ENCODE measurements at places on chromosomes 5 and 9. TPM values are rescaled to one million over a fixed set of nuclear protein-coding genes. Genes with fewer than 3 reads are reported as not detected.

Gene PDZD2
- total RNA-seq: not detected

GRCh38 chr5:37831821-37832534 lies 7.9 kb downstream of the GDNF start:
- peaks cover 6% of the 10 kb centered on the region for H3K4me1 ChIP-seq
- H3K27ac ChIP-seq: no peak overlapping the region
- DNase-seq: peak; percentile 84
- no peak overlapping the region for H3K4me3 ChIP-seq

DNA sequence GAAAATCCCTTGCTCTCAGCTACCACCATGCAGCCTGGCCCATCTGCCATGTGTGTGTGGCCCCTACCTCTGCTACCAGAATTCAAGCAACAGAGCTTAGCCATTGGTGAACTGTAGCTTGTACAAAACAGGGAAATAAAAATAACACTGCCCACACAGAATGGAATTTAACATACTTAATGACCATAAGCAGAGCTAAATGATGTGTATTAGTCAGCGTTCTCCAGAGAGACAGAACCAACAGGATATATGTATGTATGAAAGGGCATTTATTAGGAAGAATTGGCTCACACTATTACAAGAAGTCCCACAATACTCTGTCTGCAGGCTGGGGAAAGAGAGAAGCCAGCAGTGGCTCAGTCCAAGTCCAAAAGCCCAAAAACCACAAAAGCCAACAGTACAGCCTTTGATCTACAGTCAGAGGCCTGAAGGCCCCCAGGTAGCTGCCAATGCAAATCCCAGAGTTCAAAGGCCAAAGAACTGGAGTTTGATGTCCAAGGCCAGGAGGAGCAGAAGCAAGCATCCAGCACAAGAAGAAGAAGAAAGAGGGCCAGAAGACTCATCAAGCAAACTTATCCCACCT lies 318.8 kb downstream of the DNAH5 start:
- H3K36me3 ChIP-seq: no peaks in the 10 kb centered on the region
- DNase-seq: peak; percentile 20
- H3K4me3 ChIP-seq: no peak overlapping the region
- H3K27me3 ChIP-seq: peaks cover 4% of the 10 kb centered on the region
- no peaks in the 10 kb centered on the region for H3K4me1 ChIP-seq
- H3K27ac ChIP-seq: no peak overlapping the region

DNA sequence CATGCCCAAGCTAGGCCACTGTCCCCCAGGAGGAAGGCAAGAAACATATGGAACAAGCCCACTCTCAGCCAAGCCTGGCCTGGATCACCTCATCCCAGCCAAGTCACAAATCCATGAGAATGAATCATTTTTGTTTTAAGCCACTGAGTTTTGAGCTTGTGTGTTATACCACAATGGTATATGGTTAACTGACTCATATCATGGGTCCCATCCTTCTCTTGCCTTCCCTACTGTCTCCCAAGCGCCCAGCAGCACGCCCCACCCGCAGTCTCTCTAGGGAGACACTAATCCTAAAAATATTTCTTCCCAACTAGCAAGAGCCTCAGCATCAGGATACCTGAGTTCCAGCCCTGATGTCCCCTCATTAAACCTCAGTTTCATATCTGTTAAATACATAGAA lies 248.1 kb downstream of the CDK5RAP2 start:
- no peaks in the 10 kb centered on the region for H3K36me3 ChIP-seq
- no peak overlapping the region for H3K4me3 ChIP-seq
- no peaks in the 10 kb centered on the region for H3K4me1 ChIP-seq
- peaks cover 3% of the 10 kb centered on the region for H3K27me3 ChIP-seq
- no peak for DNase-seq

GRCh38 chr5:132024789-132025402 lies 13.4 kb upstream of the ACSL6 start:
- no peak overlapping the region for H3K4me3 ChIP-seq
- peaks cover 12% of the 10 kb centered on the region for H3K27me3 ChIP-seq
- no peaks in the 10 kb centered on the region for H3K36me3 ChIP-seq
- DNase-seq: no peak
- no peaks in the 10 kb centered on the region for H3K4me1 ChIP-seq

DNA sequence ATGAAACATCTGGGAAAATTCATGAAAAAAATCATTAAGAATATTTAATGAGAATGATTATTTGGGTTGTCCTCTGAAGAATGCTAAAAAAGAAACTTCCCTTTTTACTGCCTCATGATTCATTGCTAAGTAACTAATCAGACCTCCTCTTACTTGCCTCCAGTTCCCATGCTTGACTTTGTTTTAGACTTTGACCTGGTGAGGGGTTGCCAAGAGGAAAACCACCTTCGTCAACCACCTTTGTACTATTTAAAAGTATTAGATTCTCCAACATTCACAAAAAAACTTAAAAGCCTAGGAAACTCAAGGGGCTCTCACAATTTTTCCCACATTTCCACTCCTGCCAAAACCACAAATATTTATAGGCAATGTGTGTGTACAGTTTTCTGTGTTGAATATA lies 115.2 kb upstream of the ST8SIA4 start:
- H3K4me3 ChIP-seq: no peak overlapping the region
- H3K36me3 ChIP-seq: no peaks in the 10 kb centered on the region
- no peak for DNase-seq
- no peak overlapping the region for H3K27ac ChIP-seq

- H3K4me3 ChIP-seq: no peak overlapping the region
- H3K36me3 ChIP-seq: peaks cover 53% of the 10 kb centered on the region
- DNase-seq: no peak
- peaks cover 14% of the 10 kb centered on the region for H3K4me1 ChIP-seq
Measured at GRCh38 chr9:37917313-37917731, 13.4 kb upstream of the SLC25A51 start.

DNA sequence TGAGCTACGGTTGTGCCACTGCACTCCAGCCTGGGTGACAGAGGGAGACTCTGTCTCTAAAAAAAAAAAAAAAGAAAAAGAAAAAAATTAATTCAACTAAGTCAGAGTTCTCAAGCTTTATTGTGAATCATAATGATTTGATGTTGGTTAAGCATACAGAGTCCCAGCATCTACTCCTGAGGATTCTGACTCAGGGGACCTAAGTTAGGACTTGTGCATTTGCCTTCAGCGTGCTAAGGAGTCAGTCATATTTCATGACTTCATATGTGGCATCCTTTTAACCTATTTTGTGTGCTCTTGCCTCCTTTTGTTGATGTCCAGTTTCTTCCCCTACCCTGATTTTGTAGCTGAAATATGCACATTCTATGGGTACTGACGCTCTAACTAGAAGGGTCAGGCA lies 2.9 kb downstream of the MYOZ3 start:
- no peaks in the 10 kb centered on the region for H3K36me3 ChIP-seq
- H3K4me1 ChIP-seq: peaks cover 12% of the 10 kb centered on the region
- no peak for DNase-seq
- no peak overlapping the region for H3K4me3 ChIP-seq

Gene OR1L6
- total RNA-seq: not detected

GRCh38 chr5:168603746-168604145 lies 24.6 kb upstream of the PANK3 start:
- no peak overlapping the region for H3K27ac ChIP-seq
- no peak for DNase-seq
- no peak overlapping the region for H3K4me3 ChIP-seq
- no peaks in the 10 kb centered on the region for H3K36me3 ChIP-seq

Gene PCDHGB5
- 17.5 TPM for total RNA-seq

GRCh38 chr9:130824079-130824478 lies 11.0 kb upstream of the ABL1 start:
- H3K27me3 ChIP-seq: no peaks in the 10 kb centered on the region
- H3K4me3 ChIP-seq: no peak overlapping the region
- DNase-seq: no peak
- H3K36me3 ChIP-seq: no peaks in the 10 kb centered on the region
- peaks cover 15% of the 10 kb centered on the region for H3K4me1 ChIP-seq

Gene PROB1
- total RNA-seq: under 0.01 TPM

- H3K27me3 ChIP-seq: no peaks in the 10 kb centered on the region
- no peak for DNase-seq
- H3K4me1 ChIP-seq: peaks cover 5% of the 10 kb centered on the region
- H3K27ac ChIP-seq: no peak overlapping the region
Measured at GRCh38 chr5:173884402-173885053, 3.6 kb upstream of the CPEB4 start.

GRCh38 chr9:20512636-20513035 lies 109.7 kb downstream of the MLLT3 start:
- no peaks in the 10 kb centered on the region for H3K27me3 ChIP-seq
- H3K4me1 ChIP-seq: peaks cover 2% of the 10 kb centered on the region
- H3K27ac ChIP-seq: no peak overlapping the region
- peak; percentile 23 for DNase-seq
- no peaks in the 10 kb centered on the region for H3K36me3 ChIP-seq

- DNase-seq: no peak
- H3K4me1 ChIP-seq: peaks cover 12% of the 10 kb centered on the region
- H3K27me3 ChIP-seq: no peaks in the 10 kb centered on the region
- H3K36me3 ChIP-seq: peaks cover 3% of the 10 kb centered on the region
Measured at GRCh38 chr9:94929369-94929756, 202.9 kb downstream of the AOPEP start.

Gene SLC34A3
- not detected for total RNA-seq

GRCh38 chr9:36443581-36443980 lies 43.5 kb upstream of the RNF38 start:
- no peak overlapping the region for H3K27ac ChIP-seq
- peaks cover 2% of the 10 kb centered on the region for H3K4me1 ChIP-seq
- no peaks in the 10 kb centered on the region for H3K36me3 ChIP-seq
- no peak overlapping the region for H3K4me3 ChIP-seq
- H3K27me3 ChIP-seq: no peaks in the 10 kb centered on the region
